Vagina (tissue), 2 donors: ENCODE measurements at places on chromosomes 3 and 15.

GRCh38 chr15:62362608-62363007, 197.5 kb upstream of the C2CD4B start:
- DNase-seq = no peak

DNA sequence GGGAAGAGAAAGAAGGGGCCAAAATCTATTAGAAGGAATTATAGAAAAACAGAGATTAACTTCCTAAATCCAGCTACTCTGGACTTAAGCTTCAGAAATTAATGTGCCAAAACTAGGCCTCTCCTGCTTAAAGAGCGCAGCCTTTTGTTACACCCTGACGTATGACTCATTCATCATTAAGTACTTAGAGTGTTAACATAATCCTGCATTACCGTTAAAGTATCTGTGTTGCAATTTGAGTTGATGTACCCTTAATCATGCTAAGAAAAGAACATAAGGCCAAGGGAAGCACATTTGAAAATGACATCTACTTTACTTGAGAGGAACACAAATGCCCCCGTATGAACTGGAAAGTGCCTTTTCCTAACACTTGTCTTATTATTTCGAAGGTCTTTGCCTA, 7.9 kb downstream of the HTR3D start:
- no peak for DNase-seq

DNA sequence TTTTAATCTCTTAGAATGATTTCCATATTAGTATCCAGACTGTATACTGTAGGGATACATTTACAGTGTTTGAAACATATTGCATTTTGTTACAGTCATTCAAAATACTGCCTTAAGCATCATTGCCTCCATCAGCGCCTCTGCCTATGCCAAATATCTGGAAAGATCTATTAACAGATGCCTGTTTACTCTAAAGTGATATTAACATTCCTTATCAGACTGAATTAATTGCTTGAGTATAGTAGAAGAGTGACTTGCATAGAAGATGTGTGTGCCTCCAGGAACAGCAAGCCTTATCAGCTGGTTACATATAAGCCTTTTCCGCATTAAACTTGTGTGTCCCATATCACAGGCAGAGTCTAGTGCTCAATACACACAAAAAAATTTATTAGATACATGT, 379.1 kb downstream of the CADM2 start:
- no peak for DNase-seq

DNA sequence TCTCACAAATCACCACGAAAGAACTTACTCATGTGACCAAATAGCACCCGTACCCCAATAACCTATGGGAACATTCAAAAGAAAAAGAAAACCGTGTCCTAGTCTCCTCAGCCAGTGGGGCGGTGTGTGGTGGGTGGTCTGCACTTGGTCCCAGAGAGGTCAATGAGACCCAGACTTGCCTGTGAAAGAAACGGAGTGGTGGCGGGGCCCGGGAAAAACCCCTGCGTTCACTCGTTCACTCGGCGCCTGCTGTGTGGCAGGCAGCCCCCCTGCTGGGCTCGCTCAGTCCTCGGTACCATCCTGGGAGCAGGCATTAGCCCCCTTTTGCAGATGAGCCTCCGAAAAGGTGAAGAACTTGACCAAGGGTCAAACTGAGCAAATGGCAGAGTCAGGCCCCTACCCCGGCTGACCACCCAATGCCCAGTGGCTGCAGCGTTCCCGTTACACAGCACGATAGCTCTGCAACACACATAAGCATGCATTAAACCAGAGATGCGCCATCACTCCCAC, 36.0 kb downstream of the ZDHHC19 start:
- DNase-seq = no peak

DNA sequence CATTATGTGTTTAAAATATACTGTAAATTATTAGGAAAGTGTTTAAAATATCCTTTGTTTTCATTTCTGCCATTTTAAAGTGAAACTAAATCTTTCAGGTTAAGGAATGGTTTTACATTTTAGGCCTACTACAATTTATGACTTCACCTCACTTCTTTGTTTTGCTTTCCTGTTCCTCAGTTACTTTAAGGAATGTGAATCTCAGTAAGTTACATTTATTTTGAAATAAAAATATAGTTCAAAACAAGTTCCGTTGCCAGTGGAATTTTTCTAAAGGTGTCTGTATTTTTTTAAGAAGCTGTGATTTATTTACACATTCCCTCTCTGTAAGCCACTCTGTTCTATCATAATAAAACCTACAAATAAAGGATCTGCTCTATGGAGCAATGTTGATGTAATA, 630.9 kb upstream of the AGTR1 start:
- no peak for DNase-seq

- no peak for DNase-seq
Observed at GRCh38 chr3:109973733-109974132, 636.4 kb upstream of the DPPA4 start.

GRCh38 chr15:79608066-79608864, 176.1 kb downstream of the MINAR1 start:
- no peak for DNase-seq

DNA sequence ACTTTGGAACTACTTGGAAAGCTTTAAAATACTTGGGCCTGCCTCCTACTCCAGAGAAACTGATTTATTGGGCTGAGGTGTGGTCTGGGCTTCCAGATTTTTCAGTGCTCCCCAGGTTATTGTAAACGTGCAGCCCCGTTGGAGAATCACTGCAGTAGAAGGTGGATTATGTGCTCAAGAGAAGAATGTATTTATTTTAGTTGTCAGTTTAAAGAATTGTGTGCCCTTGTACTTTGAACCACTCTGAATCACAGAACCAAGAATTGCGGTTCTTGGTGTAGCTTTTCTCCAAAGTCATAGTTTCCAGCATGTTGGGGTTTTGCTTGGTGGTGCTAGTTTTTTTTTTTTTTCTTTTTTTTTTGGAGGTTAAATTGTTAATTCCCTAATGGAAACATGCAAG, 1.6 kb downstream of the TATDN2 start:
- DNase-seq = no peak
